Activated T-cell treated with anti-CD3 and anti-CD28 coated beads for 48 hours (primary cell): ENCODE measurements at places on chromosomes 12 and 14.
A peak's percentile ranks its signal among the peaks of the same experiment; 100 is the strongest.

- DNase-seq, result no peak
Observed at GRCh38 chr12:44889926-44890325, 13.8 kb upstream of the NELL2 start.

GRCh38 chr12:33514893-33515292, 75.3 kb upstream of the SYT10 start:
- no peak for DNase-seq

DNA sequence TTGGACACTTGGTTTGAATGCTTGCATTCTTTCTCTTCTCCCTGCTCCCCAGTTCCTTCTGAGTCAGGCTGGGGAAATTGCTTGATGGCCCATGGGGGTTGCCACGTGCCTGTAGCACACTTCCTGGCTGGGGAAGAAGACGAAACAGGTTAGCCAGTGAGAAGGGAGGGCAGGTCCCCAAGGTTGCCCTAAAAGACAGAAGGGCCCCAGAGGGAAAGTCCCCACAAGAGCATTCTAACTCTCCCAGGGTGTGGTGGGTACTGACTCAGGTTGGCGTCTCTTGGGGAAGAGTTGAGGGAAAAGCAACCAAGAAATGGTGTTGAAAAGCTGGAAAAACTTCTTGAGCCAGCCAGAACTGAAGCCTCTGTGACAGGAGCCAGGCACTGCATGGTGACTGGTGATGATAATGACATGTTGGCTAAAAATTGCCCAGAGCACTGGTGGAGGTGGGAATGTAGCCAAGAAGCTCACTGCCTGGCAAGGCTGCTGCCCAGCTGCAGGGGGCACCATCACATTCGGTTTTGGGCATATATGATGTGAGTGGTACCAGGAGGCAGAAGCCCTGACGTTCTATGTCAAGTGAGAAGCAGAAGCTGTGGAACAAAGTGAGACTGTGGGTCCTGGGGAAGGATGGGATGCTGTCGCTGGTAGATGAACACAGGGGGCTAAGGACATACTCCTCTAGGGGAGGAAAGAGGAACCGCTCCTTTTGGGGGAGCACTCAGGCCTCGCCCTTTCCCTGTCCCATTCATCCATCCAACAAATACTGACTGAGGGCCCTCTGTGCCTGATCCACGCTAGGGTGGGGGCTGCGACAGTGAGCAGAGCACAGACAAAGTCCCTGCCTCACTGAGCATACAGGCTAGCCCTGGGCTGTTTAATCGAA, 8.1 kb upstream of the RABGGTA start:
- DNase-seq, result peak; percentile 42

DNA sequence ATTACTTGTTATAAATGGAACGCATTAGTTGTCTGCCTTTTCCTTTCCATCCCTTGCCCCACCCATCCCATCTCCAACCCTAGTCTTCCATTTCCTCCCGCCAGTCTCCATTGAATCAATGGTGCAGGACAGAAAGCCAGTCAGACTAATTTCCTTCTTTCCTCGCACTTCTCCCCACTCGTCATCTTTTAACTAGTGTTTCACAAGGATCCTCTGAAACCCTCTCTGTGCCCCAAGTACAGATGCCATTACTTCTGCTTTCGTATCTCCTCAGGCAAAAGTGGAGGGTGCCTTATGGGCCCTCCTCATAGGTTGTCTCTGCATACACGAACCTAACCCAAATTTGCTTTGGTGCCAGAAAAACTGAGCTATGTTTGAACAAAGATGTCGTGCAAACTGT, 4.2 kb downstream of the DAZAP2 start:
- no peak for DNase-seq

- DNase-seq, result no peak
Observed at GRCh38 chr14:50920482-50921230, 23.6 kb downstream of the PYGL start.

- DNase-seq, result no peak
Observed at GRCh38 chr14:64734990-64735389, 30.8 kb downstream of the PLEKHG3 start.

- DNase-seq, result no peak
Observed at GRCh38 chr12:49868449-49868848, 25.5 kb upstream of the BCDIN3D start.

- DNase-seq, result no peak
Observed at GRCh38 chr12:34604631-34605509, 582.6 kb downstream of the ALG10 start.

DNA sequence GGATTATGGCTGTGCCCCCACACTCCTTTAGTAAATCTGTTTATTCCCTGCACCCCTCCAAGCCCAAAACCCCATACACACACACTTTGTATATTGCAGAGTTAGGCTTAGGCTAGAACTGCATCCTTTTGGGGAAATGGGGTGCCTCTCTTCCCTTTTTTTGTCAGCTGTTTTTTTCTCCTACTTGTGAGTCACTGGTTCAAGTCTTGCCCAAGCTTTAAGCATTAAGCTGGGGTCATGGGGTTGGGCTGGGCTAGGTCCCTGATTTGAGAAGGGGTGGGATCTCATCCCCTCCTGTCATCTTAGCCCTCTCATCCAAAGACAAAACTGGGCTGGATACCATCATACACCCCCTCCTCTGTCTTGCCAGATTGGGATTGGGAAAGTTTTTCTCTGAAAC, 1.6 kb downstream of the LRP1 start:
- DNase-seq, result no peak

GRCh38 chr14:33634631-33635030, 316.2 kb downstream of the EGLN3 start:
- DNase-seq, result no peak

- no peak for DNase-seq
Observed at GRCh38 chr14:105392131-105393090, 5.9 kb upstream of the TEX22 start.

DNA sequence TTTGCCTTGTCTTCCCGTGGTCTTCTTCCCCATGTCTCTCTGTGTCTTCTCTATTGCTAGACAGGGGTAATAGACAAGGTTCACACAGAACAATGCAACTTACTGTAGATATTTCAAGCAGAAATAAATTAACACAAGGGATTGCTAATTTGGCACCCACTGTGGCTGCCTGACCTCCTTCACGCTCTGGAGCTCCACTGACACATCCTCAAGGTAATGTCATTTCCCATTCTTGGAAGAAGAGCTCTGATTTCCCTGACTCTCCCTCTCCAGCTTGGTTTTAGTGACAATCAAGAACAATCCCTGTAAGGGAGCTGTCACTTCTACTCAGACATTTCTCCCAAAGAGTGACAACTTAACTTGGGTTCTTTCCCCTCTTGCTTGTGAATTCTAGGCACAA, 105.4 kb upstream of the NAP1L1 start:
- DNase-seq, result no peak
